ENCODE measurements at places on chromosomes 12 and 14.

- no peak for DNase-seq
These were observed 15.2 kb downstream of the ACIN1 start for GRCh38 chr14:23079716-23080115.

- no peak for DNase-seq
These were observed 323.5 kb upstream of the PDE3A start for GRCh38 chr12:20044846-20045245.

GRCh38 chr14:102594514-102595175 lies 2.2 kb downstream of the RCOR1 start:
- peak; percentile 67 for DNase-seq

- no peak for DNase-seq
These were observed 2.8 kb upstream of the TSPAN8 start for GRCh38 chr12:71160585-71160984.

- no peak for DNase-seq
These were observed 8.2 kb downstream of the KRT4 start for GRCh38 chr12:52805739-52806138.

GRCh38 chr12:114476159-114476558 lies 70.2 kb upstream of the TBX5 start:
- no peak for DNase-seq

- no peak for DNase-seq
These were observed 10.9 kb downstream of the TMEM260 start for GRCh38 chr14:56590535-56590960.

DNA sequence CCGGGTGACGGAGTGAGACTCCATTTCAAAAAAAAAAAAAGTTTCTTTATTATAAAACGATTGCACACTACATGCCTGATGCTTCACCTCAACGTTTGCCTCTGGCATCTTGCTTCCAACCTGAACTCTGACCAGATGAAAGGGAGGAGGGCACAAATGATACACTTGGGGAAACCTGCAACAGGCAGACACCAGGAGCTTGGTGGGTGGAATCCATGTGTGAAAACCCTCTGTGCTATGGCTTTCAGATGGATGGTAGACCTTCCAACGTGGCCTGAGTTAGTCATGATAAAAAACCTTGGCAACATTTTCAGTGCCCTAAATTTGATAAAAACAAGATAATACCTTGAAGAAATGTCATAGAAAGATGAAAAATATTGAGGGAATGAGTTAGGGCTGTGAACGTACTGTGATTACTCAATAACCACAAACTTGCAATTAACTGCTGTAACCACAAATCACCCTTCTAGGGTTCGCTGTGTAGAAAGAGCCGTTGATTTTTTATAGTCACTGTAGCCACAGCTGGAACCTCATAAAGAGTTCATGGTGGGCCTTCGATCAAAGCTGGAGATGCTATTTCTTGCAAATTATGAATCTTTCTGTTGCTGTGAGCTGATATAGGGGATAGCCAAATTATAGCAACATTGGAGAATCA lies 26.1 kb upstream of the GZMB start:
- DNase-seq, result peak; percentile 19

All from CD4-positive, alpha-beta T cell treated with Interleukin-15 for 4 hours (primary cell).